ENCODE measurements at places on chromosomes 13 and 19.
A peak's percentile ranks its signal among the peaks of the same experiment; 100 is the strongest.

DNA sequence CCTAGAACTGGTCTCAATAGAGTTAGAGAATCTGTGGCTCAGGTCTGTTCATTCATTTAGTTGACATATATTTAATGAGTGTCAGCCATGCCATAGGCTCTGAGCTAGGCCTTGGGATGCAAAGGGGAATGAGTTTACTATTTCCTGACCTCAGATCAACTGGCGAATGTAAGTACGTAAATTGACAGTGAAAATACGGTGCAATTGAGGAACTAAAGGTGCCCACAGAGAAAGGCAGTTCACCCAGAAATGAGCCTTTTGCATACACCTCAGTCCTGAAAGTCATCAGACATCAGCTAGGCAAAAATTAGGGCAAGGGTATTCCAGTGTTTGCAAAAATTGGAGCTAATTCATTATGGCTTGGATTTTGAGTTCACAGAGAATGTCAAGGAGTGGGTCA, 20.6 kb upstream of the UPF3A start:
- no peak for DNase-seq

GRCh38 chr19:43759515-43759914, 4.8 kb upstream of the SMG9 start:
- DNase-seq, result no peak

DNA sequence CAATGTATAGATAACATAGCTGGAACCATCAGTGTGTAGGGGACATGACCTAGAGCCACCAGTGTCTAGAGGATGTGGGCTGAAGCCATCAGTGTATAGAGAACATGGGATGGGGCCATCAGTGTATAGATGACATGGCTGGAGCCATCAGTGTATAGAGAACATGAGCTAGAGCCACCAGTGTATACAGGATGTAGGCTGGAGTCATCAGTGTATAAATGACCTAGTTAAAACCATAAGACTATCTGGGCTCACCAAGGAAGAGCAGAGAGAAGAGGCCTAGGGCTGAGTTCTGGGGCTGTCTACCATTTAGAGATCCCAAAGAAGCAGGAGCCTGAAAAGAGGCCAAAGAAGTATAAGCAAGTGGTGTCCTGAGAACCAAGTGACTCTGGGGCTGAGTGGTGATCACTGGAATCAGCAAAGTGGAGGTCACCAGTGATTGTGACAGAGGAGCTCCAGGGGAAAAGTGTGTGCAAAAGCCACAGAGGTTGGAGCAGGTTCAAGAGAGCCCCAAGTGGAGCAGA, 41.0 kb downstream of the RFX2 start:
- DNase-seq, result no peak

GRCh38 chr13:21641629-21642028, 29.2 kb upstream of the FGF9 start:
- no peak for DNase-seq

DNA sequence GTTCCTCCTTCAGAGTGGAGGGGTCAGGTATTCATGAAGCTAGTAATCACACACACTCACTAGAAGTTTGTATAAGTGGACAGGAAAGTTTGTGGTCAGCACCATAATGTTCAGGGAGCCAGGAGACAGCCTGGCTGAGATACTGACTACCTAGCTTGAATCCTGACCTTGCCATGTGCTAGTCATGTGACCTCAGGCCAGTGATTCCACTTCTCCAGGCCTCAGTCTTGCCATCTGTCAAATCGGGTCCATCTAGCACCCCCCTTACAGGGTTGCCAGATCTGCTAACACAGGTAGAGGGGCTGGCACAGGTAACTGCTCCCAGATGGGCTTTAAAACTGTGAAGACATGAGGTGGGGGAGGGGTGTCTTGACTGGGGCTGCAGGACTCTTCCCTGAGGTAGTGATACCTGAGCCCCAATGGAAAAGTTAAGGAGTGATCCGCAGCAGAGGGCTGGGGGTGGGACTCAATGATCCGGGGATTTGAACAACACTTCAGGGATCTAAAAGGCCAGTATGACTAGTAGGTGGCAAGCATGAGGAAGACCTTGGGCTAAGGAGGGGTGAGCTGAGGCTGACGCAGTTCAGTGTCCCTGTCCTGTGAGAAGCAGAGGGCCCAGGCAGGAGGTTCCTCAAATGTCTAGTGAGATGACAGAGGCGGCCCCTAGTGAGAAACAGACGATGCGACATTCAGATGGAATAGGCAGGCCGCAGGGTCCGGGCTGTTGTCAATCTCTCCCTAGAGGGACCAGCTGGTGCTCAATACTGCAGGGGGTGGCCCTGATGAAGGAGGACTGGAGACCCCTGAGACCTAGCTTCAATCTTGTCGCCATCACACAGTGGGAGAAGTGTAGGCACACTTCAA, 8.5 kb downstream of the ACTMAP start:
- DNase-seq, result peak; percentile 2

GRCh38 chr13:107554460-107554859, 660.9 kb downstream of the LIG4 start:
- DNase-seq, result no peak

GRCh38 chr13:100039740-100040139, 49.2 kb upstream of the PCCA start:
- no peak for DNase-seq

GRCh38 chr13:98221234-98221633, 44.2 kb upstream of the RNF113B start:
- DNase-seq, result no peak

- DNase-seq, result no peak
These were observed 27.7 kb downstream of the SAE1 start for GRCh38 chr19:47158367-47158791.

GRCh38 chr13:93674337-93674755, 447.7 kb downstream of the GPC6 start:
- no peak for DNase-seq

DNA sequence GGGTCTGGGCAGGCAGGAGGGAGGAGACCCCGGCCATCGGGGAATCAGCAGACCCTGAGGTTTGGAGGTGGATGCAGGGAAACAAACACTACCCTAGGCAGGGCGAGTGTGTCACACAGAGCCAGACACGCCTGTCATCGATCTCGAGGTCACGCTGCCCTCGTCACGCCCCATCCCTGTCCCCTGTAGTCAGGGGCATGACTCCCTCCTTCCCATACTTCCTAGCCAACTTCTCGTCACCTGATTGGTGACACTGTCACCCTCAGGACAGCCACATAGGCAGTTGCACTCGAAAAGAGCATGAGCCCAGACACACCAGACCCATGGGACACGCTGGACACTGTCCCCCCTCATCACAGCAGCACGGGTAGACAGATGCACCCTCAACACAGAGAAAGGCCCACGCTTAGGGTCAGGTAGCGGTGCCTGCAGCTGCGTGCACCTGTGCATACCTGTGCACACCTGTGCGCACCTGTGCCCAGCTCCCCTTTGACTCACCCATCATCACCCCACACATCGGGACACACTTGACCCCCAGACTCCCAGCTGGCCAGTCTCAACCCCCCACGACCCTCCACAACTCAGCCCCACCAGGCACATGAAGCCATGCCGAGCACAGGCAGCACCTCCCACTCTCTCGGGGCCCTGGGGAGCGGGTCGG, 11.9 kb downstream of the CILP2 start:
- no peak for DNase-seq

DNA sequence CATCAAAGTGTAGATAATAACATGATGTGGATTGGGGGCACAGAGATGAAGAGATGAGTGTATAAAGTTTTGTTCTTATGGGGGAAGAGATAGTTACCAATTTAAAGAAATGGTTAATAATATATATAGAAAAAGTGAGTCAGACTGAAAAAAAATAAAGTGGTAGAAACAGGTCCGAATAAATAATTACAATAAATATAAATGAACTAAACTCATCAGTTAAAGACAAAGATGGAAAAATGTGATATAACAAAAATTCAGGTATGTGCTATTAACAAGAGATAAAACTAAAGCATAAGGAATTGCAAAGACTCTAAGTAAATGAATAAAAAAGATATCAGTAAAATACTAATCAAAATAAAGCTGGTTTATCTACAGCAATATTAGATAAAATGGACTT, 61.1 kb upstream of the KPNA3 start:
- DNase-seq, result no peak

DNA sequence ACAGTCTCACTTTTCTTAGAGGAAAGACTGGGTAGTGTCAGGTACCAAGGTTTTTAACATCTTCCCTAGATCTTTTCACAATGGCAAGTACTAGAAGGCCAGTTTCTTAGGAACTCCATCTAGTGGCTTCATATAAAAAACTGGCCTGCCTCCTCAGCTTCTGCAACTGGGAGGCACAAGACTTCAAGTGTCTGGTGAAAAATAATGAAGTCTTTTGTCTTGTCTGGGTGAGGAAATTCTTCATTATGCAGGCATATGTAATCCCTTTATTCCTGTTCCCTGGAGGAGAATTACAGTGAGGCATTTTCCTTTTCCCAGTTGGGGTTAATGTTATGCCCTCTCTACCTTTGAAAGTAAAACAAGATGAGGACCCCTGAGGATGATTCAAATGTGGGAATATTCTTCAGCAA, 300.5 kb downstream of the NALCN start:
- no peak for DNase-seq

DNA sequence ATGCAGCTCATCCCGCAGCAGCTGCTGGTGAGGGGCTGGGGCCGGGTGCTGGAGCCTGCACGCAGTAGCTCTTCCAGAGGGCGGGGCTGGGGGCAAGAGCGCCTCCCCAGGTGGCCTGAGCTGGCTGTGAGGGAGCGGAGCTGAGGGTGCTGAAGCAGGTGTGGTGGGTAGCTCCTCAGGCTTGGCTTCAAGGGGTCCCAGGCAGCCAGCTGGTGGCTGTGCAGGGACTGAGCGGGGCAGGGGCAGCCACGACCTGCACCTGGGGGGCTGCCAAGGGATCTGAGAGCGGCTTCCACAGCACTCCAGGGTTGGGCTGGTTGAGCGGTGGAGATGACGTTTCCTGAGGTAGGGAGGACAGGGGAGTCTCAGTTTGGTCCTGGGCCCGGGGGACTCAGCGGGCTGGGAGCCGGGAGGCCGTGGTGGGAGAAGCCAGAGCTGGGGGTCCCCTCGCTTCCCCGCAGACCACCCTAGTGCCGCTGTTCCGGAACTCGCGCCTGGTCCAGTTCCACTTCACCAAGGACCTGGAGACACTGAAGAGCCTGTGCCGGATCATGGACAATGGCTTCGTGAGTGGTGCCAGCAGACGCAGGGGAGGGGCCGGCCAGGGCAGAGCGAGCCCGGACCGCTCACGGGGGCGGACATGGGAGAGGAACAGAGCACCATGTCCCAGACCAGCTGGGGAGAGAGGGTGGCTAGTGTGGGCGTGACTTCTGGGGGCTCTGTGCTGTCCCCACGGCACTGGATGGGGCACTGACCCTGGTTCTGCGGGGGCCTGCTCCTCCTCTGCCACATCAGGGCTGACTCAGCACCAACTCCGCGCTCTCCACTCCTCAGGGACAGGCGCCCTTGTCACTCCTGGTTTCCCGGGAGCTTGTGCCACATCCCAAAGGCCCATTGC, 7.4 kb downstream of the PTOV1 start:
- no peak for DNase-seq

GRCh38 chr19:8334458-8335342, 8.4 kb downstream of the KANK3 start:
- no peak for DNase-seq

DNA sequence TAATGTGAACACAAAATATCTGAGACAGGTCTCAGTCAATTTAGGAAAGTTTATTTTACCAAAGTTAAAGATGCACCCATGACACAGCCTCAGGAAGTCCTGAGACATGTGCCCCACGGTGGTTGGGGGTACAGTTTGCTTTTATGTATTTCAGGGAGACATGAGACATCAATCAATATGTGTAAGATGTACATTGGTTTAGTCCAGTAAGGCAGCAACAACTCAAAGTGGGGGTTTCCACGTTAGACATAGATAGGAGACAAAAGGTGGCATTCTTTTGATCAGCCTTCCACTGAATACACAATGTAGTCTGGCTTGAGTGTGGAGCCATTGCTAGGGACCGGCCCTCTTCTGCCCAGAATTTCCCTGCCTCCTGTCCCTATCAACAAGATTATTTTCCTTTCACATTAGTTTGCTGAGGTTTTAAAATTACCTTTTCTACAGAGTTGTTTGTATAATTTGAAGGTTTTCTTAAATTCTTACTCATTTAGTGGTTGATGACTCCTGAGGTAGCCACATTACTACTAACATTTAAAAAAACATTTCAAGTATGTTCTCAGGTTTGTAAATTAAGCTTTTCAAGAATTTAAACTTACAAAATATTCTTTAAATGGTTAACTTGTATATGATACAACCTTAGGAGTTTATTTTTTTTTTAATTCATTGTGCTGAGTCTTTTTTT, 33.2 kb downstream of the RNASEH2B start:
- DNase-seq, result no peak

- DNase-seq, result no peak
These were observed 204.9 kb upstream of the KL start for GRCh38 chr13:32811297-32811800.

DNA sequence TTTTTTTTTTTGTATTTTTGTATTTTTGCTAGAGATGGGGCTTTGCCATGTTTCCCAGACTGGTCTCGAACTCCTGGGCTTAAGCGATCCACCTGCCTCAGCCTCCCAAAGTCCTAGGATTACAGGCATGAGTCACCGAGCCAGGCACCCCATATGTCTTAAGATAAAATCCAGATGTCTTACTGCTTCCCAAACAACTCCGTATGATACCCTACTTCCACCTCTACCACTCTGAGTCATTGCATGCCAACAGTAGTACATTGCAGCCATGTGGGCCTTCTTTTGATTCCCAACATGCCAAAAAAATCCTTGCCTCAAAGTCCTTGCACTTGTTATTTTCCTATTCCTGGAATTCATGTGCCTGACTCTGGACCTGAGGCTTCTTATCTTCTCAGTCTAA, 799.2 kb downstream of the GPC5 start:
- no peak for DNase-seq

GRCh38 chr19:30625947-30626625, 253.9 kb downstream of the ZNF536 start:
- no peak for DNase-seq

GRCh38 chr19:38706792-38707511, 37.3 kb downstream of the CAPN12 start:
- DNase-seq, result no peak

- no peak for DNase-seq
These were observed 357.3 kb downstream of the KLF5 start for GRCh38 chr13:73416093-73416492.

- no peak for DNase-seq
These were observed at the start of gene LMTK3 for GRCh38 chr19:48511800-48512503. LMTK3 (minus strand) TSS chr19:48511835; CDS start chr19:48511576, 259 bp downstream.

DNA sequence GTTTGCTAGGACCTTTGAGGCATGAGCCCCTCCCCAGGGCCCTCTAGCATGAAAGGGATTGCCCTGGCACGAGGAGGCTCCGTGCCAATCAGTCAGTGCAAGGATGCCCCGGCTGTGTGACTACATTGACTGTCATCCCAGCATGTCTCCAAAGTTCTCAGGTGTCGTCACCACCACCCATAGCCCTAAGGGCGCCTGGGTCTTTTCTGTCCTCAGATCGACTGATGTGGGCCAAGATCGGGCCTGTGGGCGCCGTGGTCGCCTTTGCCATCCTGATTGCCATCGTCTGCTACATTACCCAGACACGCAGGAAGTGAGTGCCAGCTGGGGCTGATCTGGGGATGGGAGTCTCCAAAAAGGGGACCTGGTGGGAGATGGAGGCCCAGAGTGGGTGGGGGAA, 18.4 kb downstream of the MAG start:
- no peak for DNase-seq

GRCh38 chr13:35567406-35567980, 91.0 kb upstream of the MAB21L1 start:
- DNase-seq, result no peak
